Pons (tissue), 1 donor: ENCODE measurements at places on chromosomes 7 and 10.

DNA sequence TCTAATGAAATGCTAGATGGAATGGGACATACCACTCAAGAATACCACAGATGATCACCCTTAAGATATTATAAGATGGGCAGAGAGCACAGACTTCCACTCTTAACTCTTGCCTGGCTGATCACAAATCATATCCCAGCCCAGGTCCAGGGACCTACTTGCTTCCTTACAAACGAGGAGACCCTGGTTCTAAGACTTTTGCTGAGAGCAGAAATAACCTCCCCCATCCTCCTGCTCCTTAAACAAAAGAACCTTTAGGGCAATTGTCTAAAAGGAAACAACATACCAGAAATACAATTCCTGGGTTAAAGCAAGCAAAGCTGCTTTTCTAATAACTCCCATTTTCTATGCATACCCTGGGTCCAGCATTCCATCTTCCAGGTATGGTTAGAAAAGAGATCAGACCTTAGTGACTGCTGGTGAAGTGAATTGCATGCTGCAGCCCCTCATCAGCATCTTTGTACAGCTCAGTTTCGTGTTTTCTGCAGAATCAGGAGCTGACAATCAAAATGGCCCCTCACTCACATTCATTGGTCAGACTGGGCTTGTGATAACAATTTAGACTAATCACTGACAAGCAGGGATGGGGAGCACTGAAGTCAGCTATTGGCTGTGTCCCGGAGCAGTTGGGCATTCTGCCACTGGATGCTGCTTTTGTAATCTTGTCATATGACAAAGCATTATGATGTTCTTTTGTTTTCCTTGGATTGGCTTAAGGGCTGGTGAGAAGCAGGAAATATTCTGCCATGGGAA lies 14.6 kb downstream of the IFIT3 start:
- peak; percentile 98 for DNase-seq

DNA sequence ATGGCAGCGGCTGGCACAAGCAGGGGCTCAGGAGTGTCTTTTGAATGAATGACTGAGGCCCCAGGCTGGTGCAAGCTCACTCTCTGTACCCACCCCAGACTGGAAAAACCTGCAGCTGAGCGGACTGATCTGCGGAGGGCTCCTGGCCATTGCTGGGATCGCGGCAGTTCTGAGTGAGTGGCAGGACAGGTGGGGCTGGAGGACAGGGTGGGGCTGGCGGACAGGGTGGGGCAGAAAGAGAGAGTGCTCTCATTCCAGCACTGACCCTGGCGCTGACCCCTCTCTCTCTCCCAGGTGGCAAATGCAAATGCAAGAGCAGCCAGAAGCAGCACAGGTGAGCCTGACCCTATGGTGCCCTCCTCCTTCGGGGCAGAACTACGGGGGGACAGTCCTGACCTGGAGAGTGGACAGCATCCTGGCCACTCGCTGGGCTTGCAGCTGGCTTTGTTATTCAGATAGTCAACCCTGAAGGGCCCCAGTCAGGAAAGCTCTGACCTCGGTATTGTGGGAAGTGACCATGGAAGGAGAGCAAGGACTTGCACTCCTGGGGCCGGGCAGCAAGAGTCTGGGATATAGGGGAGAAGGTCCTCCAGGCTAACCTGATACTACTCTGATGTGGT lies 4.1 kb downstream of the FXYD4 start:
- DNase-seq: no peak

GRCh38 chr10:119162452-119163092 lies 2.9 kb downstream of the SFXN4 start:
- DNase-seq: no peak

DNA sequence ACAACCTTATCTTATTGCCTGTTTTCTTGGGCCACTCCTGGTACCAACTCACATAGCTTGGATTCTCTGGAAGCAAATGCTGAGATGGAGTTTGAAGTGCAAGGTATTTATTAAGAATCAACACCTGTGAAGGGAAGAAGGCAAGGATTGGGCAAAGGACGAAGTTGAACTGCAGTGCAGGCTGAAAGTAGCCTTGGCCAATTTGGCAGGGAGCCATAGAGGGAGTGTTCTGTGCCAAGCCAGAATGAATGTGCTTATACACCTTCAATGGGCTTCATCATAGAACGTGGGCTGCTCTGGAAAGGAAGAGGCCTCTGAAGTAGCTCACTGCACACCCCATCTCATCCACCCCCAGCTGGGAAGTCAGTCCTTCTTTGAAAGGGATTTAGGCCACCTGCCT lies 79.8 kb upstream of the IFRD1 start:
- DNase-seq: no peak

- no peak for DNase-seq
These were observed 22.6 kb downstream of the EPDR1 start for GRCh38 chr7:37942934-37943610.

- DNase-seq: no peak
These were observed 69.1 kb downstream of the SLIT1 start for GRCh38 chr10:97116462-97117162.

DNA sequence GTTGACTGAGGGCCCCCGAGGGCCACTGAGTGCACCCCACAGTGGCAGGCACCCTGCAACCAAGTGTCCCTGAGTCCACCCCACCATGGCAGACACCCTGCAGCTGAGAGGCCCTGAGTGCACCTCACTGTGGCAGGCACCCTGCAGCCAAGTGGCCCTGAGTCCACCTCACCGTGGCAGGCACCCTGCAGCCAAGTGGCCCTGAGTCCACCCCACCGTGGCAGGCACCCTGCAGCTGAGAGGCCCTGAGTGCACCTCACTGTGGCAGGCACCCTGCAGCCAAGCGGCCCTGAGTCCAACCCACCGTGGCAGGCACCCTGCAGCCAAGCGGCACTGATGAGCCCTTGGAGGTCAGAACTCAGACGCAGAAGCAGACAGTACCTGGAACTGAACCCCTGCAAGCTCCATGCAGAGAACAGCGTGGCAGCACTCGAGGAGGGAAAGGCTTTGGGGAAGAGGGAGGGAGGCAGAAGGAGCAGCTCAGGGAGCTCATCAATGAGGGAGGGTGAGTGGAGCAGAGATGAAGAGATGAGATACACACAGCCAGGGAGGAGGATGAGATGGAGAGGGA lies 156.5 kb downstream of the WDR37 start:
- DNase-seq: no peak

GRCh38 chr7:135715673-135716072 lies 12.3 kb downstream of the SLC13A4 start:
- DNase-seq: no peak

- DNase-seq: no peak
These were observed 61.5 kb downstream of the BRAF start for GRCh38 chr7:140863184-140863583.

GRCh38 chr10:87538092-87539015 lies 33.7 kb downstream of the MINPP1 start:
- no peak for DNase-seq

DNA sequence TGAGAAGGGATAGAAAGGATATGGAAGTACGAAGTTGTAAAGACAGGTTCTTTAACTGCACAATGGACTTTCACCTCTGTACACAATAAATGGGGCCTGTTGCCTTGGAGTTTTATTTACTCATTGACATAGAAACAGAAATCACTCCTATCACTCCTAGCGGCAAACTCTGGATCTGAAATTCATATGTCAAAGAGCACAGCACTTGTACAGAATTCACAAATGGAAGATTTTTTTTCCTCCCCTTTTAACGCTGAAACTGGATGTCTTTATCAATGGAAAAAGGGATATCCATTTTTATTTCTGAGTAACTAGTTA lies 18.2 kb downstream of the NT5C3A start:
- DNase-seq: no peak

DNA sequence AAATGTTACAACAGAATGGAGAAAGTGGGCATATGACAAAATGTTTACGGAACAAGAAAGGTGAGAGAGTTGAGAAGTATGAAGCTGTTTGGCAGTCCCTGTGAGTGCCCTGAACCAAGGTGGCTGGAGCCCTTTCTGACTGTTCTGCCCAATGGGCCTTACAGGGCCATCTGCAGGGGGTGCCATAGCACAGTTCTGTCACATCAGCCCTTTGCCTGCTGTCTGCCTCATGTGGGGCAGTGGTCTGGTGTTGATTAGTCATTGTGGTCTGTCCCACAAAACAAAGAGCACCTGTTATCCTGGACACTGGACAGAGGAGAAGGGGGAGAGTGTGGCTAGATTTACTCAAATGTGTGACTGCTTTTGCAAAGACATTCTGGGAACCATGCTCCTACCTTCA lies 51.5 kb upstream of the OSBPL3 start:
- DNase-seq: no peak

DNA sequence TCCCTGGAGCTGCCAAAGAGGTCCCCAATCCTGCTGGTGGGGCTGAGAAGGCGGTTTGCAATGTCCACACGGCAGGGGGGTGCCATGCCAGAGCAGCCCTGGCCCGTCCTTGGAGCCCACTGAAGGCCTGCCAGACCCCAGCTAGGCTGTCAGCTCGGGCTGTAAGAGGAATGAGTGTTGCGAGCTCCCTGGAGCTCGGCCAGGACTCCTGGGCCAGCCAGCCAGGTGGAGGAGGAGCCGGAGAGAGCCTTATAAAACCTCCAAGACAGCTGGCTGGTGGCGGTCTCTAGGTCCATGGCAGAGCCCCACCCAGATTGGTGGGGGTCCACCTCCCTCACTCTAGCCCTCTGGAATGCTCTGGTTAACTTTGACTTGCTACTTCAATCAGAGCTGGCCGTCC lies 55.1 kb upstream of the CALN1 start:
- DNase-seq: no peak

DNA sequence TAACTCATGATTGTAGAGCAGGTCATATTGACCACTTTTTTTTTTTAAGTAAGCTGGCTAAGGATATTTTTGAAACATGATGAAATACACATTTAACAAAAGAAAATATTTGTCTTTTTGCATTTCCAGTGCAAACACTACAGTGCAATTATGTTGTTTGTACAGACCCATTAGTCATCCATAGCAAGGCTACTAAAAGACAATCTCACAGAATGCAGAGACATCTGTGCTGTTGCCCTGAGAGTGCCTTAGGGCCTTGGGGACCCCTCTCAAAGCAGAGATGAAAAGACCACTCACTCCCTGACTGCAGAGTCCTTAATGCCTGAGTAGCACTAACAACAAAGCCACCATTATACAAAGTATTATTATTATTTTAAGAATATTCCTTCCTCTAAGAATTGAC lies 104.5 kb downstream of the NRCAM start:
- no peak for DNase-seq

DNA sequence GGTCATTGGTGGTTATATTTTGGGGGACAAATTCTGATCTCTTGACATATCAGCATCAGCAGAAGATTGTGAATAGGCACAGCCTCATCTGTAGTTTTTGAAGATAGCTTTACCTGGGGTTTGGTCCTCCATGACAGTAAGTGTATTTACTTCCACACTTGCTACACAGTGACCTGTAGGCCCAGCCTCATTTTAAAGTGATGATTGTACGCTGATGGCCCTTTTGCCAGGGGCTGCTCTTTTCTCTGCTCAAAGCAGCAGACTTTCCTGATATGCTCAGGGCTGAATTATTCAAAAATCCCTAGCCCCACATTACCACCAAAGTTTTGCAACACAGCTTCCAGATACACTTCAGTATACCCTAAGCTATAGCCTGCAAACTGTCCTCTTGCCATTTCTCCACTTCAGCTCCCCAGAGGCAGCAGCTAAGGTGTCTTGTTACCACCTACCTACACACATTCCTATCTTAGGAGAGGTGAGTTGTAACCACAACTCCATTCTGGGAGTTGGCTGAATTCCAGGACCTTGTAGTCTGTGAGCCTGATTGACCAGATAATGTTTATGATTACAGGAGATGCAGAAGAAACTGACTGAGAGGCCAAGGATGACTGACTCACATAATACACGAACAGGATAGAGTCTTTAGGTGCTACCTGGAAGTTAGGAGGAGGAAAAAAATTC lies 6.0 kb downstream of the ASB4 start:
- DNase-seq: no peak

DNA sequence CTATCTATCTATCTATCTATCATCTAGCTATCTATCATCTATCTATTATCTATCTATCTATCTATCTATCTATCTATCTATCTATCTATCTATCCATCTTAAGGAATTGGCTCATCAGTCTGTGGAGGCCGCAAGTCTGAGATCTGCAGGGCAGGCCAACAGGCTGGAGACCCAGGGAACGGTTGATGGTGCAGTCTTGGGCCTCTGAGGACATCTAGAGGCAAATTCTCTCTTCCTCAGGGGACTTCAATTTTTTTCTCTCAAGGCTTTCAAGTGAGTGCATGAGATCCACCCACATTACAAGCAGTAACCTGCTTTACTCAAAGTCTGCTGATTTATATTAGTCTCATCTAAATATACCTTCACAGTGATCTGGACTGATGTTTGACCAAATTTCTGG lies 197.0 kb downstream of the GLRX3 start:
- peak; percentile 6 for DNase-seq

DNA sequence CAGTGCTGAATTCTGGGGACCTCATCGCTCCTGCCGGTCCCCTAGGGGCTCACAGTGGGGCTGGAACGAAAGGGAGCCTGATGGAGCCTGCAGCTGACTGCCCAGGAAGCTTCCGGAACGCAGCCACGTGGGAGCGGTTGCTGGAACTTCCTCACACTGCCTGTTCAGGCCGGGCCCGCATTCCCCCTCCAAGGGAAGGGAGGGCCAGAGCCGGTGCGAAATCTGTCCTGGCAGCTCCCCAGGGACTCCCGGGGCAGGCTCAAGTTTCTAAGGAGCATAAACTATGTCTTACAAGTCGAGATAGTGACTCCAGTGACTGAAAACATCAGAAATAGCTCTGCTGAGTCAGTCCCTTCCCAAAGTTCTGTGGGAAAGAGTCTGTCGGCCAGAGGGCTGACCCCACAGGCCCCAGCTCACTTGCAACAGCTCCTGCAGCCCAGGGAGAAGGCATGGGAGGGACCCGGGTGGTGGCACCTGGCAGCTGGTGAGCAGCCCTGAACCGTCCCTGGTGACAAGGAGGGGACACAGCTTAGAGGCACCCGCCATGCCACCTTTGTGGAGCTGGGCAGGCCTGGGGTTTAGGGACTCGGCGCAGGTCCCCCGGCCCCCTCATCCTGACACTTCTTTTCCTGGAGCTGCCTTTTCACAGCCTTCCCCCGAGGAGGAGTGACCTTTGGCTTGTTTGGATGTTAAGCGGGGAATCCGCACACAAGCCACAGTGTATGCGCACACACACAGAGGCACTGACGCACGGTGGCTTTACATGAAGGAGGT lies 47.6 kb downstream of the PDGFA start:
- no peak for DNase-seq

GRCh38 chr10:22531008-22531407 lies 183.4 kb downstream of the PIP4K2A start:
- DNase-seq: no peak
